ENCODE measurements at places on chromosomes 3 and 15. TPM values are rescaled to one million over a fixed set of nuclear protein-coding genes. Genes with fewer than 3 reads are reported as not detected.

Gene NPAP1
- polyA plus RNA-seq: 0.06 TPM

Gene NR2E3
- 4.9 TPM for polyA plus RNA-seq

Gene PLA2G4B
- 7.4 TPM for polyA plus RNA-seq

Gene CYP1A1
- 0.38 TPM for polyA plus RNA-seq

Gene ADGRG7
- not detected for polyA plus RNA-seq

Gene VGLL3
- 27.5 TPM for polyA plus RNA-seq

Gene CORO2B
- 5.9 TPM for polyA plus RNA-seq

Gene AGBL1
- polyA plus RNA-seq: 17.6 TPM

Gene PFN2
- 229 TPM for polyA plus RNA-seq

Gene WDR93
- 0.13 TPM for polyA plus RNA-seq

Gene OR5K2
- not detected for polyA plus RNA-seq

Gene TFDP2
- 49.8 TPM for polyA plus RNA-seq

Gene SYNPR
- polyA plus RNA-seq: not detected

Gene COL8A1
- 0.56 TPM for polyA plus RNA-seq

Gene LXN
- 24.3 TPM for polyA plus RNA-seq

Gene ASB14
- 1.3 TPM for polyA plus RNA-seq

Gene CHRFAM7A
- polyA plus RNA-seq: 1.1 TPM

Gene GASK1A
- 6.9 TPM for polyA plus RNA-seq

Gene FBXO40
- polyA plus RNA-seq: 5.1 TPM

Gene ATP8B4
- polyA plus RNA-seq: 2.7 TPM

Gene NME9
- 0.98 TPM for polyA plus RNA-seq

Gene CPN2
- polyA plus RNA-seq: 0.11 TPM

Gene IL17RD
- polyA plus RNA-seq: 29.3 TPM

Gene LRTM1
- 117 TPM for polyA plus RNA-seq

Gene IL5RA
- polyA plus RNA-seq: 0.08 TPM

Gene STAC
- polyA plus RNA-seq: 56.1 TPM

Gene ACTC1
- 7,530 TPM for polyA plus RNA-seq

Gene TMEM42
- polyA plus RNA-seq: 11.4 TPM

Gene SMCO1
- 1.9 TPM for polyA plus RNA-seq

Gene TBC1D21
- not detected for polyA plus RNA-seq

Gene GOLGA8K
- polyA plus RNA-seq: 0.61 TPM

Gene MED12L
- polyA plus RNA-seq: 7.4 TPM

Gene ATR
- polyA plus RNA-seq: 14.2 TPM

Gene GUCA1C
- not detected for polyA plus RNA-seq

Gene SOX14
- not detected for polyA plus RNA-seq

Gene ADIPOQ
- not detected for polyA plus RNA-seq

Gene MME
- 5.4 TPM for polyA plus RNA-seq

Gene LRRC2
- polyA plus RNA-seq: 4.5 TPM

Gene TGM4
- polyA plus RNA-seq: not detected

Gene SLC28A2
- 0.31 TPM for polyA plus RNA-seq

Gene PTX3
- 11.1 TPM for polyA plus RNA-seq

Gene SLC24A5
- 1.3 TPM for polyA plus RNA-seq
